ENCODE measurements at places on chromosomes 11 and 22.

DNA sequence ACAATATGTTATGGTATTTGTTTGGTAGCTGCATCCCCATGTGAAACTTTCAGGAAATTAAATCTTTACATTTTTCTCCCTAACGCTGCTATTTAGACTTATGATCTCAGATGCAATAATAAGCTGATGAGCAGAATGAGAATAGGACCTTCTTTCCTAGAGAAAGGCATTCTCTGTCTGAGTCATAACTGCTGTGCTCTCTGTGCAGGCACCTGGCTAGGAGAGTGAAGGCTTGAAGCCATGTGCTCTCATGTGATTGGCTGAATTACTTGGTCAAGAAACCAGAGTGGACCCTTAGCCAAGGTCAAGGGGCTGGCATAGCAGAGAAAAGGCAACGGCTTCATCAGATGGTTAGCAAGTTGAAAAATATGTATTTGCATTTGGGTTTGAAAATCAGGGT is 185.0 kb downstream of the ADAMTS15 start:
- no peak for DNase-seq

DNA sequence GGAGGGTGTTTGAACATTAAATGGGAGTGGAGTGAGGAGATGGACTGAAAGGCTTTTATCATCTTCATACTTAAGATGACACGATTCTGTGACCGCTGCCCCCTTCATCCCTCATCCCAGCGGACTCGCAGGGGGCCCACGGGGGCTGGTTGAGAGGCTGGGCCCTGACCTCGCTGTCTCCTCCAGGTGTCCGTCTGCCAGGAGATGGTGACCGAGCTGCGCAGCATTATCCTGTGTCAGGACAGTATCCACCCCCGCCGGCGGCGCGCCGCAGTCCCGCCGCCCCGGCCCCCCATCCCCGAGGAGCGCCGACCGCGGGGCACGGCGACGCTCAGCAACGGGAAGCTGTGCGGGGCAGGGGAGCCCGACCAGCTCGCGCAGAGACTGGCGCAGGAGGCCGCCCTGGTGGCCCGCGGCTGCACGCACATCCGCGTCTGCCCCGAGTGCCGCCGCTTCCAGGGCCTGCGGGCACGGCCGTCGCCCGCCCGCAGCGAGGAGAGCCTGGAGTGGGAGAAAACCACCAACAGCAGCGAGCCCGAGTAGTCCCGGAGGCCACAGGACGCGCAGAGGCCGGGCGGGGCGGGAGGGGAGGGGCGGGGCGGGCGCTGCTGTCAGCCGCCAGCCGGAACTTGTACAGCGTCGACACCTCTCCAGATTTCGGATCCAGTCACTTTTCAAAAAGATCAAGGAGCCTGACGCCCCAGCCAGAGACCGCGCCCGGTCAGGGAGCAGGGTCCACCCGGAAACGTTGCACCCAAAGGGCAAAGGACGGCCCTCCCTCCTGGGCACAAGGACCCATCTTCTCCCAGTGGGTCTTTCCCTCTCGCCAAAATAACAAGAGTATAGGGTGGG is 38.0 kb upstream of the TBCEL start:
- DNase-seq, result no peak

DNA sequence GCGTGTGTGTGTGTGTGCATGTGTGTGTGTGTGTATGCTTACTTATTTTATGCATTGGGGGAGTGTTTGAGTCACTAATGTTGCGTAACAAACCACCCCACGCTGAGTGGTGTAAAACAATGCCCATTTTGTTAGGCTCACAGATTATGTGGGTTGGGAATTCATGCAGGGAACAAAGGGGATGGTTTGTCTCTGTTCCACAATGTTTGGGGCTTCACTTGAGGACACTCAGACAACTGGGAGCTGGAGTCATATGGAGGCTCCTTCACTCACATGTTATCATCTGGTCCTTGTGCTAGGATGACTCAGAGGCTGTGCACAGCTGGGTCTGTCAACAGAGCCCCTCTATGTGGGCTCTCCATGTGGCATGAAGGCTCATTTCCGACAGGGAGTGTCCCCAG is 51.3 kb upstream of the LARGE1 start:
- no peak for DNase-seq

- no peak for DNase-seq
These were observed 37.9 kb downstream of the MAPK1 start for GRCh38 chr22:21829523-21829922.

- DNase-seq, result no peak
These were observed 67.5 kb upstream of the OR5AN1 start for GRCh38 chr11:59291228-59291627.

- no peak for DNase-seq
These were observed 287.9 kb upstream of the MPPED2 start for GRCh38 chr11:30873924-30874610.

DNA sequence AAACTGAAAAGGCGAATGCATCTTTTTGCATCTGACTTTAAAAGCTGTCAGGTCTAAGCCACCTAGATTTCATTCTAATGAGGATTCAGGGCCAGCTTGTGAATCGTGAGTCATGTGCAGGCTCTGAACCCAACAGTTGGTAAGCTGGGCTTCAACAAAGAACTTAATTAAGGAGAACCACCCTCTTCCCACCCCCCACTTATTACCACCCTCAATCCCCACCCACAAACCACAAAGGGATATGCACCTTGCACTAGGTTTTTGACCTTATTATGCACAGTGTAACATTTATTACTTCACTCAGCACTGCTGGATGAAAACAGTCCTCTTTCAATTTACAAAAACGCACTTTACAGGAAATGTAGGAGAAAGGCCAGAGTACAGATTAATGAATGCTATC is 94.1 kb upstream of the LIN7C start:
- no peak for DNase-seq

- no peak for DNase-seq
These were observed 7.9 kb downstream of the DDB2 start for GRCh38 chr11:47222696-47223095.

DNA sequence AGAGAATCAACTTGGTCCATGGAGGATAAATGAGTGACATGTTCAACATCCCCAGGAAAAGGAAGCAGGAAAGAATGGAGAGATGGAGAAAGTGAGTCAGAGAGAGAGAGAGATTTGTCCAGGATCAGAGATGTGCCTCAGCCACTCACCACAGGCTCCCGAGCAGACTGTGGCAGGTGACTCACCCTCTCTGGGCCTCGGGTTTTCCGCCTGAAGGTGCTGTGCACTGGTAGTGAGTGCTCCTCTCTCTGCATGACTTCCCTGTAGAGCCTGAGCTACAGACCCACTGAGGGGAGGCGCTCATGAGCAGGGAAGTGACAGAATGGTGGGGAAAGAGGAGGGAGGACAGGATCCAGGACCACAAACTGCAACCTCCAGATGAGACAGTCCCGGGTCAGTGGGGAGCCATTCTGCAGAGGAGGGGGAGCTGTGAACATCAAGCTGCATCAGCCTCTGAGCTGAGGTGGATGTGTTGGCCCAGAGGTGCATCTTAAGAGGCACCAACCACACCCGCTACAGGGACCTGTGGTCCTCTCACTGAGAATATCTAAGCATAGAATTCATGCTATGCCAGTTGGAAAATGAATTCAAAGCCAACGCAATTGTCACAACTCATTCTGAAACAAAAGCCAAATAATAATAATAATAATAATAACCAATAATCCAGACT is 433.4 kb downstream of the BRD1 start:
- no peak for DNase-seq

GRCh38 chr11:102197670-102198139 is 87.5 kb downstream of the YAP1 start:
- no peak for DNase-seq

- no peak for DNase-seq
These were observed 26.4 kb upstream of the UCP3 start for GRCh38 chr11:74035264-74035663.

Measured in glomerular endothelial cell (primary cell).